EL (cell line): ENCODE measurements at places on chromosomes 12 and 14.

- peak; percentile 56 for DNase-seq
These were observed 582 bp downstream of the SGPP1 start for GRCh38 chr14:63727231-63727735.

DNA sequence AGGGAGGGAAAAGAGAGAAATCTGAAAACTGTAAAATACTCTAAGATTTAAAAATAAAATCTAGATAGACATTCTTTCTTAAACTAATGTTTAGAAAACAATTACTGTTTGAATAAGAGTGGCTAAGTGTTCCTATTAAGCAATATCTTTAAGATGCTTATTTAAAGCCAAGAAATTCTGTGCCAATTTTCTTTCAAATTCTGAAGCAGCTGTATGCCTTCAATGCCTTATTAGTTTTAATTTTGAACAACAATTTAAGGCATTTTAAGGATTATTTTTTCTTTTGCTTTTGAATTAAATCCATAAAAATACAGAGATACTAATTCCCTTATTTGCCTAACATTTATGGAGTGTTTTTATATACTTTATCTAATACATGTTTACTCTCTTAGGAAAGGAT lies 50.3 kb upstream of the KITLG start:
- DNase-seq: no peak

- DNase-seq: no peak
These were observed 2.0 kb upstream of the ANKRD9 start for GRCh38 chr14:102511538-102511937.

DNA sequence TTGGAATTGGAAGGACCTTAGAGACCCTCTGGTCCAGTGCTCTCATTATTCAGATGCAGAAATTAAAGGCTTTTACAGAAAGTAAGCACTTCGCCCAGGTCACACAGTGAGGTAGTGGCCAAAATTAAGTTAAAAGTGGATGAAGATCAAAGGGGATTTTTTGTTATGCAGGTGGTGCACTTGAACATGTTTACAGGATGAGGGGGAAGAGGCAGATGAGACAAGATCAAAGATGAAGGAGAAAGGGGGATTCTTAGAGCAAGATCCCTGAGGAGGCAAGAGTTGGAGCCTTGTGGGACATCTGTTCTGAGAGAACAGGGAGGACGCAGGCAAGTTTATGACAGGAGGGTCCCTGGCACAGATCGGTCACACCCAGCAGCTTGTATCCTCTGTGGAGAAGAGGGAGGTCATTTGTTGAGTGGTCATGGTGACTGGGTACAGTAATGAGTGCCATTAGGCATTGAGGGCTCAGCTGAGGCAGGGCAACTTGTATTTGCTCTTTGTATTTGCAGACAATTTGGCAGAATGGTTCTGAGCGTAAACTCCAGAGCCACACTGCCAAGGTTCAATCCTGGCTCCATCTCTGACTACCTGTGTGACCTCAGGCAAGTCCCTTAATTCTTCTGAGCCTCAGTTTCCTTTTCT lies 84.0 kb downstream of the BORCS5 start:
- DNase-seq: no peak

DNA sequence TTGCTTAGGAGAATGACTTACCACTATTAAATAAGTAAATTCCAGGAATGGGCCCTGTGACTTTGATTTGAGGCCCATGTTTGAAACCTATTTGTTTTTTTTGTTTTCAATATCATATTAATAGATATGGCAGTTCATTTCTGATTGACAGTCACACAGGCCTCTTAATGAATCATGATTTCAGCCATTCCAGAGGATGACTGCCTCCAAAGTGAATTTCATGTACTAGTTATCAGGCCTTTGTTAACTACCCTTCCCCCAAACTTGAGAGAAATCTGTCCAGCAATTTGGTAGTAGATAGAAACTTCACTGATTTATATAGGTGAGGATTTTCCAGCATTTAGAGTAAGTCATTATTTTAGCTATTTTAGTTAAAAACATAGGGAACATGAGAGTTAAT lies 25.9 kb upstream of the GALNT16 start:
- DNase-seq: no peak

GRCh38 chr12:46110223-46110611 lies 119.8 kb upstream of the SCAF11 start:
- DNase-seq: no peak

DNA sequence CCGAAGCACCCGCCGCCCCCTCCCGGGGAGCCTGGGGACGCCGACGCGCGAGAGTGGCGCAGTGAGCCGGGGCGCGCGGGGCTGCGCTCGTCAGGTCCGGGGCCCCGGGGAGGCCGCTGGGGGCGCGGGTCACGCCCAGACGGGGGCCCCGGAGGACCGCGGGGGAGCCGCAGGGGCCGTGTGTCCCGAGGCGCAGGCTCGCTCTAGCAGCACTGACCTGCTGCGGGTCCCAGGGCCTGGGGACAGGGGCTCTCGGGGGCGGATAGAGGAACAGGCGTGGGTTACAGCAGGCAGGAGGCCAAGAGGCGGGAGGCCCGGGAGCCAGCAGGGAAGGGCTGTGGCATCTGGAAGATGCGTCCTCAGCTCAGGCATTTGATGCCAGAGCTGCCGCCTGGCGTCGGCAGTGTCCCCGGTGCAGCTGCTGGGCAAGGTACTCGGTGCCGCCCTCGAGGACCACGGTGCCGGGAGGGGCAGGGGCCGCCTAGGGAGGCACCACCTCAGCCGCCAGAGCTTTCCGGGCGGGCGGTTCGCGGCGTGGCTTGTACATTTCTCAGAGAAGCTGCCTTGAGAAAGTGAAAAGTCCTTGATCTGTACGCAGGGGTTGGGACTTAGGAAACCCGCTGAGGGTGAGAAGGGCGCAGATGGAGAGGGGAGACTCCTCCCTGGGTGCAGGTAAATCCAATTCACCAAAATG lies 1.2 kb downstream of the WNT5B start:
- DNase-seq: no peak

DNA sequence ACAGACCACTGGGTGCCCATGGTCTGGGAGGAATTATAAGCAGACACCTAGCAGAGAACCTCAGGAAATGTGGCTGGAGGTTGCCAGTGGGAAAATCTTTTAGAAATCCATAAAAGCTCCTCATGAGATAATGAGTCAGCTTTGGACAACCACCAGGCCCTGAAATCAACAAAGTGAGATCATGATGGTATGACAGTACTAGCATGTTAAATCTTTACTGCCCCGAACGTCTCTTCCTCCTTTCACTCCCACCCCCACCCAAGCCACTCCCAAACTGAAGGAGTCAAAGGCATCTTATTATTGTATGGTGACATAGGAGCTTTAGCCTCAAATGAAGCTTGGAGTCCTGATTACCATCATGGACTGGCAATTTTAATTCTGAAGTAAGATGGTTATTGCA lies 240.0 kb downstream of the DIO2 start:
- peak; percentile 88 for DNase-seq

- no peak for DNase-seq
These were observed 162.9 kb downstream of the DUSP6 start for GRCh38 chr12:89189448-89189847.

- DNase-seq: no peak
These were observed 10.2 kb downstream of the PPFIBP1 start for GRCh38 chr12:27534060-27534764.

DNA sequence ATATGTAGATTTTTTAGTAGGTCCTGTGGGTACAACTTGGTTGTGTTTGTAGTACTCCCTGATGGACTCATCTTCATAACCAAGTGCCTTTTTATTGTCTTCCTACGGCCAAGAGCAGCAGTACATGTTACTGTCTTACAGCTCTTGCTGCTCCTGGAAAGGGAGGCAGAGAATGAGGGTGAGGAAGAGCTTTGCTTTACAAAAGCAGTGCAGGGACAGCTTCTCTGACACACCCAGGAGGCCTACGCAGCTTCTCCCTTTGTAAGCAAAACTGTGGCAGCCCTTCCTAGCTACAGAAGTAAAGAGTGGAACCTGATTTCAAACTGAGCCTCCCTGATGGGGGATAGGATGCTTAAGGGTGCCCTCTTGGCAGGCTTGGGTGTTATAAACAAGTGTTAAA lies 18.6 kb downstream of the MYRFL start:
- no peak for DNase-seq

GRCh38 chr14:78902010-78902623 lies 731.9 kb downstream of the NRXN3 start:
- DNase-seq: peak; percentile 47

DNA sequence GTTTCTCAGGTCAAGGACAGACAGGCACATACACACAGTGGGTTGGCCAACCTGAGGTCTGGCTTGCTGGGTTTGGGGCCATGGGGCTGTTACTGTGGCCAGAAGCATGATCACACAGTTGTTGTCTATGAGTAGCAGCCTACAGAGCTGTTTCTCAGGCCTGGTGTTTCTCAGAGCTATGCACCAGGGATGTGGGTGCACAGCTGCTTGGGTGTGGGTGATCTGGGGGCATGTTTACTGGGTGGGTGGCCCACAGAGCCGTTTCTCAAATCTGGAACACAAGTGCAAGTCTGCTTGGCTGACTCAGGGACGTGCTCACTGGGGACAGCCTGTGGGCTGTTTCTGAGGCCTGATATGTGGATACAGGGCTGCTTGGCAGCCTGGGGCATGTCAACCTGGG lies 23.1 kb upstream of the PALS1 start:
- no peak for DNase-seq

DNA sequence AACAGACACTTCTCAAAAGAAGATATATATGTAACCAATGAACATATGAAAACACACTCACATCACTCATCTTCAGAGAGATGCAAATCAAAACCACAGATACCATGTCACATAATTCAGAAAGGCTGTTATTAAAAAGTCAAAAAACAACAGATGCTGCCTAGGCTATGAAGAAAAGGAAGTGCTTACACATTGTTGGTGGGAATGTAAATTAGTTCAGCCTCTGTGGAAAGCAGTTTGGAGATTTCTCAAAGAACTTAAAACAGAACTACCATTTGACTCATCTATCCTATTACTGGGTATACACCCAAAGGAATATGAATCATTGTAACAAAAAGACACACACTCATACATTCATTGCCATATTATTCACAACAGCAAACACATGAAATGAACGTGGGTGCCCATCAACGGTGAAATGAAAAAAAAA lies 35.1 kb downstream of the EIF2S3B start:
- peak; percentile 28 for DNase-seq

- DNase-seq: no peak
These were observed 26.3 kb downstream of the BATF start for GRCh38 chr14:75548544-75548943.

DNA sequence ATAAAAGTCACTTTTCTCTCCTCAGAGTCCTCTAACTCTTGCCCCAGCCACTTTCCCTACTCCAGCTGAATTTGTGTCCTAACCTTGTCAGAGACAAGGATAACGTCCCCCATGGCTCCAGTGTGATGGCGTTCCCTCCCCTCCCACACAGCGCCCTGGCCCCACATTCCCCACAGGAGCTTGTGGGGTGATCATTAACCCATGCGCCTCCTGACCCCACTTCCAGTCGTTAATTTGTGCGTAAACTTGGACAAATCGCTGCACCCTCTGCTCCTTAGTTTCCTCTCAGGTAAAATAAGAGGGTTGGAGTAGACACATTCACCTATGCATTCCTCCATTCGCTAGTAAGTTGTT lies 22.9 kb upstream of the BCDIN3D start:
- no peak for DNase-seq

DNA sequence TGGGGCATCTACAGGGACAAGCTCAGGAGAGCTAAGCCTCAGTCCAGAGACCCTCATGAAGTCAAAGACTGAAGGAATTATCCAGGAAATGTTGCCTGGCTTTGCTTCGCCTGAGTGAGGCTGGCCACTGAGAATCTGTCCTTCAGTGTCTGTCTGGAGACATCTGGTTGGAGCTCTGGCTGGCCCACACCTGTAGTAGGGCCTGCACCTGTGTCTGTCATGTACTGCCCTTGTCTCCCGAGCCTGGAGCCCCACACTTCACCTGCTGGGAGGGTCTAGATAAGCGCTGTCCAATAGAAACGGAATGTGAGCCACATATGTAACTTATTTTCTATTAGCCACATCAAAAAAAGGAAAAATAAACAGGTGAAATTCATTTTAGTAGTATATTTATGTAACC lies 9.9 kb upstream of the HDAC7 start:
- no peak for DNase-seq

- DNase-seq: no peak
These were observed 578.6 kb downstream of the RERGL start for GRCh38 chr12:17511369-17511768.

DNA sequence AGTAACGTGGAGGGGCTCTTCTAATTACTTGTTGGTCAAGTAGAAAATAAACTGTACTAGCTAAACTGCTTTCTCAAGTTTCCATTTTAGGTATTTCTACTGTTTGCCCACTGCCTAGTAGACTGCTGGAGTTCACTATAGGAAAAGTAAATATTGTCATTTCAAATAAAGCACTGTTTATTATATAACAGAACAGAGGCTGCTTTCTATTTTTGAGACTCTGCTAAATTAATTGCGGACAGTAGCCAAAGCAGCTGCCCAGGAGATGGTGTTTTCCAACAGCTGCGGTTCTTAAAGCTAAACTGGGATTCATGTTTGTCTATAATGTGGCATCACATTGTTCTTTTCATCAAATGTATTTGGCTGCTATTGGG lies 15.9 kb upstream of the SIX1 start:
- DNase-seq: no peak

DNA sequence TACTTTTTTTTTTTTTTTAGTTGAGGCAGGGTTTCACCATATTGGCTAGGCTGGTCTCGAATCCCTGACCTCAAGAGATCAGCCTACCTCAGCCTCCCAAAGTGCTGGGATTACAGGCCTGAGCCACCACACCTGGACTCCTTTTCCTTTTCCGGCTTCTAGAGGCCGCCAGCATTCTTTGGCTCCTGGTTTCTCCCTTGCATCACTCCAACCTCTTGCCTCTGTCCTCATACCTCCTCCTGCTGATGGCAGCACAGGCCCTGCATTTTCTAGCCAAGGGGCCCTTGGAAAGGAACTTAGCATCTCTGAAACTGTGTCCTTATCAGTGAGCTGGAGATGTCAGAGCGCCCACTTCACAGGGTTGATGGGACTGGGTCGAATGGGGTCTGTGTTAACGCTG lies 53.3 kb downstream of the MAP1LC3B2 start:
- no peak for DNase-seq

- no peak for DNase-seq
These were observed 66.7 kb downstream of the SMOC1 start for GRCh38 chr14:69945912-69946311.

- no peak for DNase-seq
These were observed 76.0 kb downstream of the PTHLH start for GRCh38 chr12:27896419-27896990.

GRCh38 chr12:104344682-104345081 lies 41.1 kb downstream of the EID3 start:
- no peak for DNase-seq
